Neural crest cell (in vitro differentiated cells): ENCODE measurements at places on chromosomes 11 and 22.

DNA sequence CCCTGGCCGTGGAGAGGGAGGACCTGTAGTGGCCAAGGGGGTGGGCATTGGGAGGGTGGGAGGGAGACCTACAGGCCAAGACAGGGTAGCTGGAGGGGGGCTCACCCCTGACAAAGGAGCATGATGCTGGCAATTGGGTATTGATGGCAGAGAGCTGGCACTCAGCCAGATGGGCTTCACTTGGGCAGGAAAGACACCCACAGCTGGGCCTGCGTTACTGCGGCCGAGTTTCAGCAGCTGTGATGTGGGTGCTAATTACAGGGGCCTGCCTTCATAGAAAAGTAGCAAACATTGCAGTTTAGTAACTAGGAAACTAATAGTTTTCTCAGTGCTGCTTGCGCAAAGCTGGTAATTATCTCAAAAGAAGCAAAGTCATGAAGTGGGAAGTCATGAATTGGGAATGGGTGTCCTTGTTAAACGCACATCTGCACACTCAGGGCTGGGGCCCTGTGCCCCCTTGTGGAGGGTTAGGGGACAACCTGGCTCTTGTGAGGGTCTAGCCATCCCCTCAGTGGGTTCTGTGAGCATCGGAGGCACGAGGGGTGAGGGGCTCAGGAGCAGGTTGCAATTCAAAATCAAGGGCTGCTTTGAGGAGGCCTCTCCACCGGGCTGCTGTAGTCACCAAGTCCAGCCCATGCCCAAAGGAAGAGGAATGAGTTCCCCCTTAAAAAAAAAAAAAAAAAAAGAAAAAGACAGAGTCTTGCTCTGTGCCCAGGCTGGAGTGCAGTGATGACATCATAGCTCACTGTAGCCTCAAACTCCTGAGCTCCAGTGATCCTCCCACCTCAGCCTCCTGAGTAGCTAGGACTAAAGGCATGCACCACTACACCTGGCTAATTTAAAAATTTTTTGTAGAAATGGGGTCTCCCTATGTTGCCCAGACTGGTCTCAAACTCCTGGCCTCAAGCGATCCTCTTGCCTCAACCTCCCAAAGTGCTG is 24.4 kb upstream of the TXNRD2 start:
- DNase-seq = peak; percentile 51

DNA sequence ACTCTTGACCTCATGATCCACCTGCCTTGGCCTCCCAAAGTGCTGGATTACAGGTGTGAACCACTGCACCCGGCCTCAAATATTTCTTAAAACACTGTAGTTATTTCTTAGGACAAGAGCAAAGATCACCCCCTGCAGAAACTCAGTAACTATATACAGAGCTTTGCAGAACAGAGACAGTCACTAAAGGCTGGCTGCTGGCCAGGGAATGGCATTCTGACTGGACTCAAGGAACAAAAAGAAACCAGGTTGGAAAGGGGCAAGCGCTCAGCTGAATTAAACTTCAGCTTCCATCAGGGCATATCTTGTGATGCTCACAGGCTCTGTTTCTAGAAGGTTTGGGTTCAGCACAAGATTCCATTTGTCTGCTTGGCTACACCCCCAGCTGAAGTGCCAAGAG is 95.8 kb downstream of the ADAMTS15 start:
- DNase-seq = no peak

- DNase-seq = no peak
Measured at GRCh38 chr22:48071828-48072227, 1309.4 kb downstream of the TBC1D22A start.

GRCh38 chr11:61514050-61514917 is 5.7 kb downstream of the LRRC10B start:
- no peak for DNase-seq

DNA sequence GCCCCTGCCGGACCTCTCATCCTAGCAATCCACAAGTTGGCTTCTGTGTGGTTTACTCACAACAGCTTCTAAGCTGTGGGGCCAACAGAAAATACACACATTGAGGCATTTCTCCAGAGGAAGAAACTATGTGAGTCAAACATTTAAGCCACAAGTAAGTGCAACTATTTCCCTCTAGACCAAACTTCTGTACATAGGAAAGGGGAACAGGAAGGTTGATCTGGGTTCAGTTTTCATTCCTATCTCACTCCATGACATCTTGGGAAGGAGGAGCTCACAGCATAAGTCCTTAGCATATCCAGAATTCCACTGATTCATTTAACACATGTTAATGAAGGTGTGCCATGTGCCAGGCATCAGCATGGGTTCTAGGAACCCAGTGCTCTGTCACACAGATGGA is 72.8 kb upstream of the PICALM start:
- DNase-seq = no peak

- DNase-seq = no peak
Measured at GRCh38 chr11:94588366-94588942, 21.3 kb downstream of the PIWIL4 start.

GRCh38 chr11:20600020-20600346 is 575 bp downstream of the SLC6A5 start:
- DNase-seq = no peak

- no peak for DNase-seq
Measured at GRCh38 chr11:33296695-33297094, 39.5 kb downstream of the HIPK3 start.

- DNase-seq = no peak
Measured at GRCh38 chr11:82899957-82900276, 313 bp downstream of the PRCP start.

DNA sequence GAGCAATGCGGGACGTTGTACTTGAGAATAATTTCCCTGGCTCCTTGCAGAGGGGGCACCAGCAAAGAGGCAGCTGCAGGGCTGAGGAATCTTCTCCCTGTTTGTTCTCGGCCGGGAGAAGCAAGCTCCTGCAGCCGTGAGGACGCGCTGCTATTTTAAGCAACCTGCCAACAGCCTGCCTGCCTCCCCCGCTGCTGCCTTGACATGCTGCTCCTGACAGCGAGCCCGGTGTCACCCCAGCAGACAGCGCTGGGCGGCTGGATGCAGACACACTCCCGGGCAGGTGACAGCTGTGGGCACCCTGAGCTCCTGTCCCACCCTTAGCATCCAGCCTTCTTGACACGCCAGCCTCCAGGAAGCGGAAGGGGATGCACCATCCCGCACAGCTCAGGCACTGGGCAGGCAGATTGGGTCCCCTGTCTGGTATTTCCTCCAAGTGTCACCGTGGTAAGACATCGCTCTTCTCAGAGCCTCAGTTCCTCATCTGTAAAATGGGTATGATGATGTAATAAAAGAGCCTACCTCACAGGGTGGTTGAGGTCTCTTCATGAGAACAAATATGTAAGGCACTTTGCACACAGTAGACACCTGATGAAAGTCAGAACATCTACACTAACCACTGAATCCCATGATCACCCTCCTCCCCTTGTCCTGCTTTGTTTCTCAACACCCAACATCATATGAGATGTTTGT is 530.6 kb downstream of the MN1 start:
- no peak for DNase-seq

- DNase-seq = no peak
Measured at GRCh38 chr11:112651386-112651785, 309.8 kb upstream of the NCAM1 start.

DNA sequence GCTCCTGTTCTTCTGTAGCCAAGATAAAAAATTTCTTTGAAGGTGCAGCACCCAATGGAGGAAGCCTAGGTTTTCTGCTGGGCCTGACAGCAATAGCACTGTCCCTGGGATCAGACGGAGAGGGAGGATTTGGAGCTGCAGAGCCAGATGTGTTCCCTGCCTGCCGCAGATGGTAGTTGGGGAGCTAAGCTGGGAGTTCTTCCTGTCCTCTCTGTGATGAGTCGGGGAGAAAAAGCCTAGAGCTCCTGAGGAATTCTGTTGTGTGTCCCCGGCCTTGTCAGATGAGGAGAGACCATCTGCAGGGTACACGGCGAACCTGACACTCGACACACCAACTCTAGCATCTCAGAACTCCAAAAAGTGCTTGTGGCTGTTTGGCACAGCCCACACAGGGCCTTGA is 103.8 kb upstream of the CRYBB3 start:
- no peak for DNase-seq

DNA sequence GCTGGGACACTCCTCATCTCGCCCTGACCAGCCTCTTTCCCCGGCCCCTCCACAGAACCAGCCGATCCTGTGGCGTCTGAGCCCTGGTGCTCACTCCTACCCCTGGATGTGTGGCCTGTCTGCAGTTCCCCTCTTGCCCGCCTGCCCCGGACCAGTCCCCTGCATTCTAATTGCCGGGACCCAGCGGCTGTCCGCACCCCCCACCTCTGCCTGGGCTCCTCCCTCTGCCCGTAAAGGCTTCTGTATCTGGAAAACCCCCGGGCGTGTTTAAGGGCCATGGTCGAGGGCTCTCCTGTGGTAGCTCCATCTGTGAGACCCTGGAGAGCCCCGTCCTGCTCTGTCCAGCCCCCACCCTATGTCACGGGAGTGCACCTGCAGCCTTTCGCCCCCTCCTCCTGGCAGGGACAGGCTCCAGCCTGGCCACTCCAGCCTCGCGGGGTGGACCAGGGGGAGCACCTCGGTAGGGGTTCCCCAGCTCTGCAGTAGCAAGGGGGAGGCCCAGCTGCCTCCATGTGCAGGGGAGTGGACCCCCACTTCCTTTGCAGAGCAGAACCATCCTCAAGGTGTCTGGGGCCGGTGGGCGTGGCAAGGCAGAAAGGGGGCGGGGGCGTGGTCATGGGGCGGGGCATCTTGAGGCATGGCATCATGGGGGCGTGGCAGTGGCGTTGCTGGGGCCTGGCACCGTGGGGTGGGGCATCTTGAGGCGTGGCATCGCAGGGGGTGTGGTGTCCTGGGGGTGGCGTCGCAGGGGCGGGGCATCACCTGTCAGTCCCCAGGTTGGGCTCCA is 430.4 kb downstream of the TBC1D22A start:
- DNase-seq = no peak

- no peak for DNase-seq
Measured at GRCh38 chr11:31995032-31995431, 95.8 kb upstream of the RCN1 start.

DNA sequence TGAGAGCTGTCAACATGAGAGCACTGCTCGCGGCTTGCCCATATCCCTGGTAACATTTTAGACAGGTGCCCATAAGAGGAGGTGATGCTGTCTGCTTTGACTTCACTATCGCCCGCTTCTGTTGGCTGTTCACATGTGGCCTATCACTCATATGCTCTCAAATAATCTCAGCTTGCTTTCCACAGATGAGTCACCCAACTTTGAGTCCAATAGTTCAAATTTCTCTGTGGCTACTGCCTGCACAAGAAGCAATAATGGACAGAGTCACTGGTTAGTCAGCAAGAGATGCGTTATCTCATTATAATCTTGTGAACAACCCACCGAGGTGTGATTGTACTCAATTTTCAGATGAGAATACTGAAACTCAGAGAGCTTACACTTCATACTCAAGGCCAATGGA is 1714.1 kb downstream of the LRRC4C start:
- DNase-seq = no peak

GRCh38 chr11:40797981-40798380 is 661.5 kb downstream of the LRRC4C start:
- no peak for DNase-seq

DNA sequence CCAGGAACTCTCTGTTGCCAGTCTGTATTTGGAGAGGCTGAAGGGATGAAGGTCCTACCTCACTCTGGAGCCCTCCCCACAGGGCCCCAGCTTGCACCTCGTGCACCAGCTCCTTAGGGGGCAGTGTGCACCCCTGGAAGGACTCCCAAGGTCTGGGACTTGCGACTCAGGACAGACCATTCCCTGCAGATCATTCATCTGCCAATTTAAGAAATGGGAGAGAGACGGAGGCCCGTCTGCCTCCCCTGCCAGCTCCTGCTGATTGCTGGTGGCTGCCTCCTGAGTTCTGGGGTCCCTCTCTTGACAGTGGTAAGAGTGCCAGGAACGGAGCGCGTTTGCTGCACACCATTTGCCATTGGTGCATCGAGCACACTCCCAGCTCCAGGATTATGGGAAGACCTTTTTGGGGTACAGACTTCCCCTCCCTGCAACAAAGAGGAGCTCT is 27.4 kb upstream of the MALAT1 start:
- DNase-seq = no peak

GRCh38 chr11:117315285-117316196 is 515 bp downstream of the BACE1 start:
- no peak for DNase-seq

DNA sequence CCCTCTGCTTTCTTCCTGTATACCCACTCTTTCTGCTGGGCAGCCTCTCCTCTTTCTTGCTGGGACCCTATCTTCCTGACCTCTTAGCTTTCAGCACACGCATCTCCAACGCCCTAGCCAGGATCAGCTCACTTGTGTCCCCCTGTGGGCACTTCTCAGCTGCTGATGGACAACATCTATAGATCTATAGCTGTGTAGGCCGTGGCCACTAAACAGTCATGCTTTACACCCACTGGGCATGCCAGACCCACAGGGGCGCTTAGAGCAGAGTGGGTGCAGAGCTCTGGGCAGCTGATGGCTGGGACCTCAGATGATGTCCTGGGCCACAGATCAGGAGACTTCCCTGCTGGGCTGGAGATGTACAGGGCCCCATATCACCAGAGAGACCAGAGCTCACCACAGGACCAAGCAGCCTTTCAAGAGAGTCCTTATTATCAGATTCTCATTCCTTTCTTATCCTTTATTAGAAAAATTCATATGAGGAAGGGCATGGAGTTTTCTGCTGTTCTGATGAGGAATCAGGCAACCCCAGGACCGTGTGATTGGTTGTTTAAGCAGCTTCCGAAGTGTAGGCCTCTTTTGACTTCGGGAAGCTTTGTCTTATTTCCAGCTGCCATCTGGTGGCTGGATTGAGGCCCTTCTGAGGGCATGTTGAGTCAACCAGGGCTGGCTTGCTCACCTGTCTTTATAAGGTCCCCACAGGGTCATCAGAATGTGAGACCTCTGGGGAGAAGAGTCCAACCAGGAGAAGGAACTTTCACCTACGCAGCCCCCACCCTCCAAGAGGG is 60.5 kb downstream of the OSBP2 start:
- peak; percentile 26 for DNase-seq

DNA sequence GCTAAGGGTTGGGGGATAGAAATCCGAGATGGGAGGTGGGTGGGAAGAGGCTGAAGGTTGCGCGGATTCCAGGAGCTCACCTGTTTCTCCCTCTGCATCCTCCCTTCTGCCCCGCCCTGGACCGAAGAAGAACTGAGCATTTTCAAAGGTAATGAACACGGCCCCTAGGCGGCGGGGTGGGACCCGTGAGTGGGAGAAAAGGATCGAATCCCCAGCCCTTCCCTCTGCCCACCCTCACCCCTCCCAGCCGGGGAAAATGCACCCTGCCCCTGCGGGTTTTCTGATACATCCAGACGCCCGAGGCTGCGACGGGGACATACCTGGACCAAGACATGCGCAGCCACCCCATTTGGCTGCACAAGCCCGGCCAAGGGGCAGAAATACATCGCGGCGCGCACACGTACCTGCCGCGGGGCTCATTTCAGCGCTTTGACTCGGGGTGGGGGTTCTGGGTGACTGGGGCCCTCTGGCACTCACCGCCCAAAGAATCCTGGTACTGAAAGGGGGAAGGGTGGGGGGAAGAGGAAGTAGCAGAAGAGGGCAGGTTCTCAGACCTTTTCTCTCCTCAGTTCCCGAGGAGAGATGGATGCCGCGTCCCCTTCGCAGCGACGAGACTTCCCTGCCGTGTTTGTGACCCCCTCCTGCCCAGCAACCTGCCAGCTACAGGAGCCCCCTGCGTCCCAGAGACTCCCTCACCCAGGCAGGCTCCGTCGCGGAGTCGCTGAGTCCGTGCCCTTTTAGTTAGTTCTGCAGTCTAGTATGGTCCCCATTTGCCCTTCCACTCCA is 6.0 kb downstream of the VSIG2 start:
- DNase-seq = no peak
